ENCODE measurements at places on chromosomes 2 and 18. TPM values are rescaled to one million over a fixed set of nuclear protein-coding genes. Genes with fewer than 3 reads are reported as not detected.

The SRD5A2 gene
- total RNA-seq, result not detected

The ZNF521 gene
- 8.0 TPM for total RNA-seq

The TCF4 gene
- total RNA-seq, result 267 TPM

The SPATS2L gene
- total RNA-seq, result 90.3 TPM

The FBLN7 gene
- total RNA-seq, result 5.1 TPM

The PKP4 gene
- total RNA-seq, result 49.1 TPM

The RGPD8 gene
- total RNA-seq, result 30.3 TPM

The KIAA2012 gene
- total RNA-seq, result not detected

The RAX gene
- total RNA-seq, result not detected

The PROM2 gene
- total RNA-seq, result 10.0 TPM

The MRO gene
- total RNA-seq, result 1.1 TPM

The NR4A2 gene
- total RNA-seq, result 4.4 TPM

The TCF23 gene
- not detected for total RNA-seq

GRCh38 chr2:173251225-173251624, 103.4 kb upstream of the CDCA7 start:
- no peak for DNase-seq

GRCh38 chr2:45264227-45265225, 255.3 kb upstream of the SIX2 start:
- DNase-seq, result no peak

DNA sequence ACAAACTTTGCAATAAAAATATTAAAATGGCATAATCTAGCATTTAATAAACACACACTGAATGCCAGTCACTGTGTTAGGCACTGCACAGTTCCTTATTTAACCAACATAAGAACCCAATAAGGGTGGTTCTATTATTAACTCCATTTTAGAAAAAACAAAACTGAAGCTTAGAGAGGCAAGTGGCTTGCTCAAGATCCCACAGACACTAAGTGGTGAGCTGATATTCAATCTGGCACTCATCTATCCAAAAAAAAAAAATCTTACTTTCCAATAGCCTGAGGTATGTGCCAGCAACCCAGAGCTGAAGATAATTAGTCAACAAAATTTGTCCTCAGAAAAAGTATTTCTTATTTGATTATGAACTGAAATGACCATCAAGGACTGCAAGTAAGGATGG, 799 bp downstream of the CYTIP start:
- DNase-seq, result no peak

GRCh38 chr2:231515603-231516002, 14.6 kb downstream of the NMUR1 start:
- DNase-seq, result no peak

- no peak for DNase-seq
Observed at GRCh38 chr2:228709788-228710371, 528.4 kb upstream of the SPHKAP start.

DNA sequence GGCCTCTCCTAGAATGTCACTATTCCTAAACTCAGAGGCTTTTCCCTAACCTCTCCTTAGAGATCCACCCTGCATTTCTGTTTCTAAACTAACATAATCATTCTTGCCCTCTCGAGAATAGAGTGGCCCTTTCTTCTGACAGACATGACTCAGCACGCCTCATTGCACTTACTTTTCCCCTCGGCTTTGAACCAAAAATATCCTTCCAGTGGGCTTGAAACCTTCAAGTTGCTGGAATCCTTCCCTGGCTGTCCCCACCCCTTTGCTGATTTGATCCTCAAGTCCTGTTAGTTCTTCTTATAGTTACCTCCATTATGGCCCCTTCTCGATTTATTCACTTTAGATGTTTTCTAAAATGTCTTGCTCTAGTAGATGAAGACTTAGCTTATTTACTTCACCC, 158.0 kb downstream of the LTBP1 start:
- no peak for DNase-seq

DNA sequence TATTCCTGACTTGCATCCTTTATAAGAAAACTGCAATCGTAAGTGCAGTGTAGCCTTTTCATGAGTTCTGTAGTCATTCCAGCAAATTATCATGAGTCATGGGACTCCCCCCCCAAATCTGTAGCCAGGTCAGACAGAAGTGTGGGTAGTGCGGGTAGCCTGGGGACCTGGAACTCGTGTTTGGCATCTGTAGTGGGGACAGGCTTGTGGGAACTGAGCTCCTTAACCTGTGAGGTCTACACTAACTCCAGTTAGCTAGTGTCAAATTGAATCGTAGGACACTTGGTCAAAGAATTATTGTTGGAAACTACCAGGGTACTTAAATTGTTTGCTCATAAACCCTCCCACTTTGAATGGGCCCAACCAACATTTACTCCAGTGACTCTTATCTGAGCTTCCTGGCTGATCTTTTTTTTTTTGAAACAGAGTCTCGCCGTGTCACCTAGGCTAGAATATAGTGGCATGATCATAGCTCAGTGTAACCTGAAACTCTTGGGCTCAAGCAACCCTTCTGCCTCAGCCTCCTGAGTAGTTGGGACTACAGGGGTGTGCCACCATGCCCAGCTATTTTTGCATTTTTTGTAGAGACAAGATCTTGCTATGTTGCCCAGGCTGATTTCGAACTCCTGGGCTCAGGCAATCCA, 12.4 kb downstream of the PFN4 start:
- no peak for DNase-seq

DNA sequence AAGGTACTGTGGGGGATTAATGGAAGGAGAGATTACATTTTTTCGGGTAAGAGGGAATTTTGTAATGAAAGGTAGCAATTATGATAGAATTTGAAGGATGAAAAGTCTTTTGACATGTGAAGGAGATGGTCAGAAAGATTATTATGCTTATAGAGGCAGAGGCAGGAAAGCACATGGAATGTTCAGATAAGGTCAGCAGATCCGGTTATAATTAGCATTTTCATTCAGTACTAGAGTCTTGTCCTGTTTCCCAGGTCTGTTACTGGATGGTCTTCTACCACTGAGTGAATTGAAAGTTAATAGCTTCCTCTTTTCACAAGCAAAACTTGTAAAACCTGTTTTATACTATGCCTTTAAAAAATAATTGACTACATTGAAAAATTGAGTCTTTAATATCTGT, 116.9 kb downstream of the PHLPP1 start:
- DNase-seq, result no peak

GRCh38 chr2:27972311-27972710, 81.8 kb downstream of the BABAM2 start:
- no peak for DNase-seq

DNA sequence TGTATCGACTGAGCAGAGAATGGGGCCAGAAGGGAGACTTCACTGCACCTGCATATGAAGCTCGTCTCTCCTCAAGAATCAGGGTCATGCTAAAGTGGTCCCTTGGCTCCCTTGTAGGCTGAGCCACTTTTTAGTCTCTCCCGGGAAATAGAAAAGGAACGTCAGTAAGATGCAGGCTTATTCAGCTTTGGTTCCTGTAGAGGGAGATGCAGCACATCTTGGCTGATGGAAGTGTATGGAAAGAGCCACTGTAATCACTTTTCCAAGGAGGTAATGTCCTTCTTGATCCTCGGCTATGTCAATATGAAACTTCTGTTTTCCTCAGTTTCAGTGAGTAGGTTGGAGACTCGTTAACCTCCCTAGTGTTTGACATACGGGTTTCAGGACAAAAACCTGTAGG, 235.2 kb downstream of the GCA start:
- DNase-seq, result no peak

- DNase-seq, result no peak
Observed at GRCh38 chr2:106531676-106532214, 44.6 kb downstream of the CD8B2 start.

- no peak for DNase-seq
Observed at GRCh38 chr18:24262087-24262486, 123.2 kb downstream of the CABYR start.

GRCh38 chr2:233087713-233088112, 27.6 kb downstream of the INPP5D start:
- no peak for DNase-seq

DNA sequence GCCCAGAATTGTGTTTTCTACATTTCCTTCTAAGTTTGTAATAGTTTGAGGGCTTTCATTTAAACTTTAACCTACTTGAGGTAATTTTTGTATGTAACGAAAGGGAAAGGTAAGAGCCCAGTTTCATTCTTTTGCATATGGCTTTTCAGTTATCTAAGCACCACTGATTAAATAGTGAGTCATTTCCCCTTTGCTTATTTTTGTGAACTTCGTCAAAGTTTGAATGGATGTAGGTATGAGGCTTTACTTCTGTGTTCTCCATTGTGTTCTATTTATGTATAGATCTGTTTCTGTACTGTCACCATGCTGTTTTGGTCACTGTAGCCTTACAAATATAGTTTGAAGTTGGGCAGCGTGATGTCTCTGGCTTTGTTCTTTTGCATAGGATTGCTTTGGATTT, 944.8 kb upstream of the CNTNAP5 start:
- no peak for DNase-seq

GRCh38 chr2:197805715-197806633, 1.6 kb downstream of the PLCL1 start:
- DNase-seq, result no peak

- no peak for DNase-seq
Observed at GRCh38 chr2:177264209-177264692, 276 bp downstream of the NFE2L2 start.

- DNase-seq, result no peak
Observed at GRCh38 chr2:136235546-136235945, 117.6 kb upstream of the CXCR4 start.

GRCh38 chr2:176174824-176175708, 13.4 kb upstream of the HOXD1 start:
- no peak for DNase-seq

DNA sequence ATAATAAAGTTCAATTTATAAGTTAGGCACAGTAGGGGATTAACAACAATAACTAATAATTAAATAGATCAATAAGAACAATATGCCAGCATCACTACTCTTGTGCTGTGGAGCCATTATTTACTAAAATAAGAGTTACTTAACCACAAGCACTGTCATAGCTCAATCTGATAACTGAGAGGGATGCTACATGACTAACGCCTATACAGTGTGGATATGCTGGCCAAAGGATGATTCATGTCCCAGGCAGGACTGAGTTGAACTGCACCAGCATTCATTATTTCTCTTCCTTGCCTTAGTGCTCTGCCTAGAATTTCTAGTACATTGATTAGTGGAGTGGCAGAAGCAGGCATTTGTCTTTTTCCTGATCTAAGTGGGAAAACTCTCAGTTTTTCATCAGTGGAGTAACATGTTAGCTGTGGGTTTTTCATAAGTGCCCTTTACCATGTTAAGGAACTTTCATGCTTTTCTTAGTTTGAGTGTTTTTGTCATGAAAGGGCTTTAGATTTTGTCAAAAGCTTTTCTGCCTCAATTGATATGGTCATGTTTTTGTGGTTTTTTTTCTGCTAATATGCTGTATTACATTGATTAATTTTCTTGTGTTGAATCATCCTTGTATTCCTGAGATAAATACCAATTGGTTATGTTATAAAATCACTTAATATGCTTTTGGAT, 21.7 kb downstream of the KIAA1328 start:
- DNase-seq, result no peak

GRCh38 chr18:56804395-56804794, 153.2 kb downstream of the WDR7 start:
- no peak for DNase-seq

DNA sequence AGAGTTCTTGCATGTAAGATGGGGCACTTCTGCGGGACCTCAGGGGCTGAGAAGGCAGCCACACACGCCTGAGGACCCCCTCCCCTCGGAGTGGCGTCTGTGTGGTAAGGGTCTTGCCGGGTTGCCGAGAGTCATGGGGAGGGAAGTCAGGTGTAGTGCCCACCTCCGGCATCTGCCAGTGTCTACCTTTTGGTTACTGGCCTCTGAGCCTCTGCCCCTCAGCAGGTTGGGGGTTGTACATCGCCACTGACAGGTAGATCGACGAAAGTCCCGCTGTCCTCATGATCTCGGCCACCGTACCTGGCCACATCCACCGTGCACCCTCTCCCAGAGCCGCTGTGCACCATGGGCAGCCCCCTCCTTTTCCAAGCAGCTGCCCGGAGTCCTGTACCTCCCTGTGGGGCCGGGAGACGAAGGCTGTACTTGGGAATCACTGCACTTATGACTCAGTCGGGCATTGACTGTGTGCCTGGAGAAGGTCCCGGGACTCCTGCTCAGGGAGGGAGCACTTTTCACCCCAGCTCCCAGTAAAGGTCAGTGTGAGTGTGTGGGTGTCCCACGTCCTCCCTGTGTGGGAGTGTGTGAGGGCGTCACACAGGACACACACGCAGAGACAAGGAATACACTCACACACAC, 332.4 kb upstream of the MYT1L start:
- DNase-seq, result no peak

DNA sequence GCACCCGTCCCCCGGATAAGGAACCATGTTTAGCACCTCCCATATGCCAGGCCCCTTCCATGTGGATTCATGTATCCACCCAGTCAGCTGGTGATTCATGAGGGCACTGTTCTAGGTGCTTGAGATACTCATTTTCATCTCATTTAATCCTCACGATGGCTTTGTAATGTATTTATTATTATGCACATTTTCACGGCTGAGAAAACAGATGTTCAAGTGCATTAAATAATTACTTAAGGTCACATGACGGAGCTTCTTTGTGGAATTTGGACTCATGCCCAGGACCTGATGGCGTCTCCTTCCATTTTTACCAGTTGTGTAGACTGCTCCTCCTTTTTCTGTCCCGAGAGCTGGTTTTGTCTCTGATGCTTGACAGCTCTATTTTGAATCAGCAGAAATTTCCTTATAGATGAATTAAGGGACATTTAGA, 72.2 kb upstream of the RBM44 start:
- DNase-seq, result no peak

- no peak for DNase-seq
Observed at GRCh38 chr2:238690511-238690910, 157.4 kb upstream of the TWIST2 start.

GRCh38 chr18:32891797-32892196, 119.0 kb upstream of the KLHL14 start:
- no peak for DNase-seq

DNA sequence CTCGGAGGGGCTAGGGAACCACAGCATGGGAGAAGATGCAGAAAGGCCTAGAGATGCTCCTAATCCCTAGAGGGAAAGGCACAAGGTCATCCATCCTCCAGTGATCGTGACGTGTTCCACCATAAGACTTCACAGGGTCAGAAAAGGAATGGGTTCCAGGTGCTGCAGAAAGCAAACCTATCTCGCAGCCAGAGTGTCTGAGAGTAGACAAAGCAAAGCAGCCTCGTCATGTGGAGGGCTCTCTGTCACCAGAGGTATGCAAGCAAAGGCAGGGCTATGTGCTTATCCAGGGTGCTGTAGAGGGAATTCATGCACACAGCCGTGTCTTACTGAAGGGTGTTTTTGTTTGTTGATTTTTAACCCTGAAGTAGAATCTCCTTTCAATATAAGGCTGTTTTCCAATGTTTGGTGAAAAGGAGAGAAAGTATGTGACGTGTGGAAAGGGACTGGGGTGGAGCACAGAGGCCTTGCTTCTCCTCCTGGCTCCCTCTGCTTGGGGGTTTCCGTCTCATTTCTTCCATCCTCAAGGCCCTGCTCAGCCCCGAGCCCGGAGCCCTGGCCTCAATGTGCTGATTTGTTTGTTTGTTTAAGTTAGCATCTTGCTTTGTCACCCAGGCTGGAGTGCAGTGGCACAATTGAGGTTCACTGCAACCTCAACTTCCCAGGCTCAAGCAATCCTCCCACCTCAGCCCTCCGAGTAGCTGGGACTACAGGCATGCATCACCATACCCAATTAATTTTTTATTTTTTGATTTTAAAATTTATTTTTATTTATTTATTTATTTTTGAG, 3.0 kb downstream of the GPR55 start:
- no peak for DNase-seq

Measured in thoracic aorta (tissue), 2 donors.